Right renal cortex interstitium (tissue), 3 donors: ENCODE measurements at places on chromosomes 1 and 21. TPM values are rescaled to one million over a fixed set of nuclear protein-coding genes. Genes with fewer than 3 reads are reported as not detected.

Gene SNRNP40
- 76.8 TPM for polyA plus RNA-seq

Gene TAL1
- 3.9 TPM for polyA plus RNA-seq

Gene LRRC8D
- polyA plus RNA-seq = 42.3 TPM

Gene OR2W3
- polyA plus RNA-seq = 0.50 TPM

Gene OR10Z1
- 0.07 TPM for polyA plus RNA-seq

Gene EPHA8
- 1.0 TPM for polyA plus RNA-seq

Gene FCGR1A
- 2.7 TPM for polyA plus RNA-seq

Gene CACNA1S
- polyA plus RNA-seq = 0.37 TPM

Gene VASH2
- 24.9 TPM for polyA plus RNA-seq

Gene STK40
- 46.5 TPM for polyA plus RNA-seq

Gene SLC5A9
- 17.2 TPM for polyA plus RNA-seq

Gene SFN
- polyA plus RNA-seq = 0.46 TPM

DNA sequence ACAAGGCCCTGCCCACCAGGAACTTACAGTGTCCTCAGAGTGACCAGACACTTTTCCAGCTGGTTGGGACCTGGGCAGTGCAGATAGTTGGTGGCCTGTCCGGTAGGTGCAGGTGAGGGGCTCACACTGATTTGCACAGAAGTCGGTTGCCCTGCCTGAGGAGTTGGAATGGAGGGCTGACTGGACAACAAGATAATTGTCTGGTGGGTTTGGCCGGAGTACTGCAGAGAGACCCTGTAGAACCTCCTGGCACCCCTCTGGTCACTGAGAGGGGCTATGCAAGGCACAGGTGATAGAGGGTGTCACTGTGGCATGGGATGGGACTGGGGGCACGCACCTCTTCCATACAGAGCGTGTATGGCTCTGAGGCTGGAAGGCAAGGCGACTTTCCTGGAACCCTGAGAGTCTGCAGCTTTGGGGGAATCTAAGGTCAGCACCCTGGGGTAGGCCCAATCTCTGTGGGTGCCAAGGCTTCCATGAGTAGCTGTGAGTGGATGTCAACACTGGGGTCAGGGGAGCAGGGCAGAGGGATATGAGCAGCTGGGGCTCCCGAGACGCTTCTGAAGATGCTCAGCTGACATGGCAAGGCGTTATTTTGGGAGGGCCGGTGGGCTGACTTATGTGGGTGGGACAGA lies 7.6 kb upstream of the PLA2G2D start:
- DNase-seq = no peak

DNA sequence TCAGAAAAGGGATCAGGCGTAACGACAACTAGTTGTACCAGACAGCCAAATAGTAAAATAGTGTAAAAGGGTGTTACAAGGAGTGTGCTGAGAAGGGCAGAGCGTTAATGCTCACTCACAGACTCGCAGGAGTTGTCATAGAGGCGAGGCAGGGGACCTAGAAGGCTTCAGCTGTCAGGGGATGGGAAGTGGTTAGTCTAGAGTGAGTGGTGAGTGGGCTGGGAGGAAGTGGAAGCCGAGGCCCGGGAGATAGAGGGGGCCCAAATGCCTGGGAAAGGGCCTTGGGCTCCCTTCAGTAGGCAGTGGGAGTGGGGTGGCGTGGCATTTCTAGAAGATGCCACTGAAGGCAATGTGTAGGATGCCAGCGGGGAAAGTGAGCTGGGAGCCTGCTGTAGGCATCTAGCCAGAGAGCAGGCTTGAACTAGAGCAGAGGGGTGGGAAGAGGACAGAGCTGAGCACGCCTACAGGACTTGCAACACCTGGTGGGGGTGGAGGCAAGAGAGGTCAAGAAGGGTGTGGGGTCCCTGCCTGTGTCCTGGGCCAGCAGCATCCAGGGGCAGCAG lies 10.3 kb downstream of the SLC6A17 start:
- no peak for DNase-seq

DNA sequence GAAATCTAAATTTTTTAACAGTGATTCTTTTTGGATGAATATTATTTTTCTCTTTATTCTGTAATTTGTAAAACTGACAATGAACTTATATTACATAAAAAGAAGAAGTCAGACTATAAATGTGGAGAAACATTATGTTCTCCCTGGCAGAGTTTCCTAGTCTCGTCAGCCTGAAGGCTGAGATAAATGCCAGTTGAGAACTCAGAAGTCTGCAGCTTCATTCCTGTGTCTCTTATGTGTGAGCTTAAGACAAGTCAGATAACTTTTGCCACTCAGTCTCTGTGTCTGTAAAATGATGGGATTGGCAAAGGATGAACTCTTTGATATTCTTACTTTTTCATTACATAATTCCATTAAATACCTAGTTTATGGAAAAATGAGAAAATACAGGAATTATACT lies 568.8 kb upstream of the ZRANB2 start:
- DNase-seq = no peak

GRCh38 chr1:9865724-9866123 lies 42.0 kb upstream of the CLSTN1 start:
- no peak for DNase-seq

DNA sequence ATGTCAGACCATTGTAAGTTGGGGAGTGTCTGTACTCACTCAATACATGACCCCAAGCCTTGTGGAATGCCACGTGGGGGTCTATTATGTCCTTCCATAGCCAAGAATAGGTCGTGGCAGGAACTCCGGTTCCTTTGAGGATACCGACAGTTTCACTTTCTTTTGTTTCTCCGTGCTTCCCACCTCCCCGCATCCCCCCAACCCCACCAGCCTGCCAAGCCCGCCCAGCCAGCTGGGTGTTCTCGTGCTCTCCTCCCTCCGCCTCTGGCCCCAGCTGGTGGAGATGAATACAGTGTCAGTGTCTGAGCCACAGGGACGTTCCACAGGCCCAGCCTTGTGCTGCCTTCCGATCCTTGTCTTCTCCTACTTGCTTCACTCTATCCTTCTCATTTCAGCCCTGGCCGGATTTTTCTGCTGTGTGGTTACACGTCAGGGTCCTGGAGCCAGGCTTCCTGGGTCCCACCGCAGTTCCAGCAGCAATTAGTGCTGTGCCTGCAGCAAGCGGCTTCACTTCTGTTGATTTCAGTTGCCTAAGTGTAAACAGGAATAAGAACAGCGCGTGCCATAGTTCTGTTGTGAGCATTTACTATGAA lies 4.1 kb upstream of the AGTRAP start:
- DNase-seq = no peak

GRCh38 chr1:75529488-75529887 lies 81.4 kb downstream of the SLC44A5 start:
- DNase-seq = no peak

DNA sequence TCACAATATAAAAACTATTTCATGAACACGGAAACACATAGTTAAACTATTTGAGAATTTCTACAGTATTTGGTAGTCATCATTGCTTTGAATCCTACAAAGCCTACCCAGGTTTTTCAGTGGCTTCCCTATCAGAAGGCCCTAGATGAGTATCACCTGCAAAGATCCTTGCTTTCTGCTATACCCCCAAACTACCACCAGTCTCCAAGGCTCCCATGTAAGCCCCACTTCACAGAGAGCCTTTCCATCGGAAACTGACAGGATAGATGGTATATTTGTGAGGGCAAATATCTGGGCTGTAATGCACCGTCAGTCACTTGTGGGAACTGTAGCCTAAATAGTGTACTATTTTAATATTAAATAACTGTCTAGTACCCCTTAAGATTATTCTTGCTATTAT lies 674.3 kb downstream of the BRINP3 start:
- no peak for DNase-seq

DNA sequence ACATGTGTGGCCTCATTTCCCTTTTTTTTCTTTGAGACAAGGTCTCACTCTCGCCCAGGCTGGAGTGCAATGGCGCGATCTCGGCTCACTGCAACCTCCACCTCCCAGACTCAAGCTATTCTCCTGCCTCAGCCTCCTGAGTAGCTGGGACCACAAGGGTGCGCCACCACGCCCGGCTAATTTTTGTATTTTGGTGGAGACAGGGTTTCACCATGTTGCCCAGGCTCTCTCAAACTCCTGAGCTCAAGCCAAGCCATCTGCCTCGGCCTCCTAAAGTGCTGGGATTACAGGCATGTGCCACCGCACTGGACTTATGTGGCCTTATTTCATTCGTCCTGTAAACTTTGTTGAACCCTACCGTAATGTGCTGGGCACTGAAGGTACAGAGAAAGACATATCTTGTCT lies 569 bp upstream of the WARS2 start:
- DNase-seq = no peak

- no peak for DNase-seq
Observed at GRCh38 chr1:79845936-79846335, 839.4 kb upstream of the ADGRL4 start.

- no peak for DNase-seq
Observed at GRCh38 chr1:204092632-204093420, 19.9 kb downstream of the SOX13 start.

- DNase-seq = no peak
Observed at GRCh38 chr1:181676269-181676668, 193.0 kb downstream of the CACNA1E start.

- peak; percentile 54 for DNase-seq
Observed at GRCh38 chr1:167219646-167220536, 795 bp upstream of the POU2F1 start.

DNA sequence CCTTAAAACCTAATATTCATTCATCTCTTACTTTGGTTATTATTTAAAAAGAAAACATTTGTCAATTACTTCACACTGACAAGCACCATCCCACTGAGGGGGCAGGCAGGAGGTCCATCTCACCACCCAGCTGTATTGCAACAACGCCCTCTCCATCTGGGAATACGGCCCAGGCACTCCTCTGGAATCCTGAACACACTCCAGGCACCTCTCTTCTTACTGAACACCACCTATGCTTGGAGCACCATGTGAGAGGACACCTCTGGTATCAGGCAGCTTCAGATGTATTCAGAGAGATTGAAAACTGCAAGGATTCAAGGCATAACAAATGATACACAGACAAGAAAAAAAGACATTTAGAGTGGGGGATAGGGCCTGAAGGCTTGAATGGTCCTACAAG lies 147.1 kb downstream of the CACNA1E start:
- no peak for DNase-seq

- no peak for DNase-seq
Observed at GRCh38 chr1:196209265-196209664, 399.0 kb downstream of the KCNT2 start.

GRCh38 chr21:44869781-44870747 lies 3.4 kb downstream of the PTTG1IP start:
- DNase-seq = no peak

DNA sequence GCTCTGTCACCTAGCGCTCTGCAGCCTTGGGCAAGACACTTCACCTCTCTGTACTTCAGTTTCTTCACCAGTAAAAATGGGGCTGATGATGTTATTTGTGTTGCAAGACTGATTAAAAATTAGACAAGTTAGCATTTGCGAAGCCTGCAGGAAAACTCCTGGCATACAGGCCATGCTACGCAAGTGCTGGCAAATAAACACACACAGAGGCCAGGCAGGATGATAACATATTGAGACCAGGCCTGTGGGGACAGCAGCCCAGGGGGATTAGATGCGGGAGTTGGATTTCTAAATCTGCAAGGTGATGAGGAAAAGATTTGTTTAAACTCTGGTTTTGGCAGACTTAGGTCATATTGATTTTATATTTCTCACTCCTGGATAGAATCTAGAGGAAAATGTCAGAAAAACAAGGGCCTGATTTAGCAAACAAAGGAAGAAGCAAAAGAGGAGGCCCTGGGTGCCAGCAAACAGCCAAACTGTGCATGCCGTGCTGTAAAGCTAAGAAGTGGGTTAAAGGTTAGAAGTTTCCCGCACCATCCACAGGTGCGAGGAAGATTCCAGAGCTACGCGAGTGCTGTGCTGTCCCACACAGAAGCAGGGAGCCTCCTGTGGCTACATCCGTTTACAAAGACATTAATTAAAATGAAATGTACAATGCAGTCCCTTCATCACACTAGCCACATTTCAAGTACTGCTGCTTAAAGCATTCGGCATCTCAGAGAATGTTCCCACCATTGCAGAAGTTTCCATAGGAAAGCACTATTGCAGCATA lies 532.2 kb downstream of the NPHP4 start:
- no peak for DNase-seq

- DNase-seq = no peak
Observed at GRCh38 chr1:167491586-167492461, 26.5 kb downstream of the CD247 start.

- DNase-seq = no peak
Observed at GRCh38 chr1:30329802-30330557, 393.4 kb downstream of the MATN1 start.

DNA sequence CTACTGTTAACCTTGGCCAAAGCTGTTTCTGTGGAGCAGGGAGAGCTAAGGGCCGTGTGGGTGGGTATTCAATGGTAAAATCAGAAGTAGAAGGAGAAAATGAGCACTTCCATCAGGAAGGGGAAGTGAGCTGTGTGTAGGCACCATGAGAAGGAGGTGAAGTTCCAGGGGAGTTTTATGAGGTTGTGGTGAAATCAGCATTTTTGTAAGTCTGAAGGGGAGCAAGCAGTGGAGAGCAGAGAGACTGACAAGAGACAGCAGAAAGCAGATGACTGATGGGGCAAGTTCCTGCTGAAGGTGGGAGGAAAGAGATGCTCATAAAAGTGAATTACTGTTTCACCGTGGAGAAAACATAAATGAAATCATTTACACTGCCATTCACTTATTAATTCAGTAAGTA lies 2.7 kb upstream of the GPR88 start:
- DNase-seq = no peak

GRCh38 chr21:42453986-42454570 lies 41.9 kb downstream of the RSPH1 start:
- no peak for DNase-seq

GRCh38 chr1:202135221-202135721 lies 9.3 kb downstream of the ARL8A start:
- peak; percentile 53 for DNase-seq
